ENCODE measurements at places on chromosomes 13 and 19.

- no peak for DNase-seq
These were observed 142.4 kb downstream of the URI1 start for GRCh38 chr19:30084390-30084819.

DNA sequence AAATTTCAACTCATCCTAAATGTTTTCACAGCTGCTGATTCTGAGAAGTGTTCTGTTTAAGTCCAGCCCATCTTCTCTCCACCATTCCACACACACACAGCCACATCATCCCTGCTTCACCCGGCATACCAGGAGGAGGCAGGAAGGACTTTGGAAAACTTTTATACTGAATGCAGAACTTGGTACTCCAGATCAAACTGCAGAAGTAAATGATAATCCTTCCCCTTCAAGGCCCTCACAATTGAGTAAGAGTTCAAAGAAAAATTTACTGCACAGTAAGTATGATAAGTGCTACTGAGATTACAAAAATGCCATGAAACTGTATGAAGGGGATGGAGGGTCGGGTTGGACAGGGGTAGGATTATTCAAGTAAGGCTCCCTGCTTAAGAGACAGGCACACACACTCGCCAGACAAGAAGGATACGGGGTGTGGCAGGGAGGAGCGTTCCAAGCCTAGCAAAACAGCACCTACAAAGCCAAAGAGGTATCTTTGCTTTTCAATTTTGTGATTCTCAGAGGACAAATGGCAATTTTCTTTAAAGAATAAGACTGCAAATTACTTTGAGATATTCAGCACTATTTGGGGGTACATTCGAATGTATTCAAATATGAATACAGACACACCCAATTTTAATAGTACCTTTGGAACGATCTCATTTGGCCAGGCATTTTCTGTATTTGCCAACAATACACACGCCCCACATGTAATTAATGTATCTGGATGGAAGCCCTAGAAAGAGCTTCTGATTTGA is 2.5 kb downstream of the USP12 start:
- DNase-seq, result no peak

DNA sequence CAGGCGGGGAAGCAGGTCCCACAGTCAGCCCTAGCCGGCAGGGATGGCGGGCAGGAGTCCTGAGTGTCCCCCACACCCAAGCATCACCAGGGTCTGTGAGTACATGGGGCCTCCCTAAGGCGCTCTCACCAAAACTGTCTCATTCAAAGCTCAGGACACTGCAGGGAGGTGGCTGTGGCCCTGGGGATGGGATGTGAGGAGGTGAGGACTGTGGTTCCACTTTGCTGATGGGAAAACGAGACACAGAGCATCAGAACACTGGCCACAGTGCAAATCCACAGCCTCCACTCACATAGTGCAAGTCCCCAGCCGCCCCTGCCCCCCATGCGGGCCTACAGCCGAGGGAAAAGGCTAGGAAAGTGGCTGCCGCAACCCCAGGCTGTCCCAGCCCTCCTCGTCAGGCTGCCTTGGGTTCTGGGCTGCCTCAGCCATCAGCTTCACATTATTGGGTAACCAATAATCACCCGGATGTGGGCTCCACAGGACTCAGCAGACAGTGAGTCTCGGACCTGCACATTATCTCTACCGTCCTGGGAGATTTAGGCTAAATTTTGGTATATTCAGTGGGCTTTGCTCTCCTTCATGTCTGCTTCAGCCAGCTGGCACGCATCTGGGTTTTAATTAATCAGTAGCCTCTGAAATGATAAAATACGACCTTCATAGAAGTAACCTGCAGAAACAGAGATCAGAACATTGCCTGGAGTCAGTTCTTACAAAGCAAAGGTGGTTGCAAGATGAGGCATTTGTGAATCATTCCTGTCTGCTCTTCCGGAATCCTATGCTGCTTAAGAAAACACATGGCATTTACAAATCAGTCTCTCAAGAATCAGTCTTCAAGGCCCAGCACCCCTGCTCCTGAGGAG is 77.0 kb downstream of the SOX1 start:
- no peak for DNase-seq

GRCh38 chr13:58542530-58542929 is 911.0 kb downstream of the PCDH17 start:
- DNase-seq, result no peak

DNA sequence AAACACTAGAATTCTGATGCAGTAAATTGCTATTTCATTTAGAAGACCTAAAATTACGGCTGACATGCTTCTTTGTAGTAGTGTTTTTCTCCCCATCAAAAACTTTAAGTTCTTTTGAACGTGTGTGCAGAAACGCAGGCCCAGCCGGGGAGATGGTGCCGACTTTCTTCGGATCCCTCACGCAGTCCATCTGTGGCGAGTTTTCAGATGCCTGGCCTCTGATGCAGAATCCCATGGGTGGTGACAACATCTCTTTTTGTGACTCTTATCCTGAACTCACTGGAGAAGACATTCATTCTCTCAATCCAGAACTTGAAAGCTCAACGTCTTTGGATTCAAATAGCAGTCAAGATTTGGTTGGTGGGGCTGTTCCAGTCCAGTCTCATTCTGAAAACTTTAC is 98.3 kb downstream of the TNFRSF19 start:
- no peak for DNase-seq

All from neuronal stem cell (in vitro differentiated cells).